ENCODE measurements at places on chromosomes 2 and 18.

- DNase-seq = peak; percentile 26
Measured at GRCh38 chr2:3493615-3494007, 25.7 kb downstream of the ADI1 start.

- DNase-seq = no peak
Measured at GRCh38 chr2:54403512-54404238, 52.5 kb upstream of the SPTBN1 start.

- no peak for DNase-seq
Measured at GRCh38 chr2:207987025-207987716, 38.2 kb downstream of the PLEKHM3 start.

GRCh38 chr2:128726911-128727310, 408.2 kb upstream of the HS6ST1 start:
- DNase-seq = no peak

GRCh38 chr2:64213532-64214275, 69.5 kb upstream of the PELI1 start:
- no peak for DNase-seq

DNA sequence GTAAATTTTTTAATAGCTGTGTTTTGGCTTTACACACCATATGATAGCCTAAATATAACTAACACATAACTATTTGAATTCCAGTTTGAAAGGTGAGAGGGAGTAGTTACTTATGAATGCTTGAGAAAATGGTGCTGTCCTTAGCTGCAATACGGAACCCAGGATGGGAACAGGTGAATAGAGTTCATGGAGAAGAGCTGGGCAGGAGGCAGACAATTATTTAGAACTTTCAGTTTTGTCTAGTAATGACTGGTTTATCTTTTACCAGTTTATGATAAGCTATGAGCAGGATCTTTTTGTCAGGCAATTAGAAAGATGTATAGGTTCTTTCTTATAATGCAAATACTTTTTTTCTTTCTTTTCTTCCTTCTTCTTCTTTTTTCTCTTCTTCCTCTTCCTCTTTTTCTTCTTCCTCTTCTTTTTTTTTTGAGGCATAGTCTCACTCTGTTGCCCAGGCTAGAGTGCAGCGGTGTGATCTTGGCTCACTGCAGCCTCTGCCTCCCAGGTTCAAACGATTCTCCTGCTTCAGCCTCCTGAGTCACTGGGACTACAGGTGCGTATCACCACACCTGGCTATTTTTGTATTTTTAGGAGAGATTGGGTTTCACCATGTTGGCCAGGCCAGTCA, 25.9 kb downstream of the UBR3 start:
- no peak for DNase-seq

DNA sequence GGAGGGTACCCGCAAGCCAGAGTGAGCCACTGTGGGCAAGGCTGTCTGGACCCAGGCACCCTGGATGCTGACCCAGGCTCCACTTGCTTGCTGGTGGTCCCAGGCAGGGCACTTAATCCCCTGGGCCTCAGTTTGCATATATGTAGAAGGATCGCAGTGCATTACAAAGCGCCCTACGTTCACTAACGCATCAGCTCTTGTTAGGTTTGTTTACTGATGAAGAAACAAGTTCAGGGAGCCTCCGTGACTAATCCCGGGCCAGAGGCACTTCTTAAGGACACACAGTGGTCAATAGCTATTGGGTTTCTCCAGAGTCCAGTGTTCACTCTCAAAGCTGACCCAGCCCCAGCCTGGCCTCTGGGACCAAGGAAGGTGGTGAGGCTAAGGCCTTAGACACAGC, 70.2 kb downstream of the LBH start:
- DNase-seq = no peak

DNA sequence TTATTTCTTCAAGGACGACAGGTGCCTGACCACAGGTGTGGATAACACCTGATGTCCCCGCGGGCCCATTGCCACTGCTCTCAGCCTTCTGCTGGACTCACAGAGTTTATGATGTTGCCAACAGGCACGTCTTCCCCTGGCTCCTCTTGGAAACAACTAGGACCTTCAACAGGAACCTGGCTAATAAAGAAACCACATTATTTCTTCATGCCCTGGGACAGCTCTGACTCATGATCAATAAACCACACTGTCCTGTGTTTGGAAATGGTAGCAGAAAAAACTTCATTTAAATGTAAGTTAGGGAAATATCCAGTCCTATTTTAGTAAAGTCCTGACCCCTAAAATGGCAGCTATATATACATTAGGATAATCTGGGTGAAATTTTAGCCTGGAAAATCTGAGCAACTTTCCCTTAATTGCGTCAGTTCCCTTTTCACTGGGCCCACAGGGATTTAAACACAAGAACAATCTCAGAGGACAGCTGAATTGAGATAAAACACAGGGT, 158.9 kb downstream of the VAPA start:
- no peak for DNase-seq

DNA sequence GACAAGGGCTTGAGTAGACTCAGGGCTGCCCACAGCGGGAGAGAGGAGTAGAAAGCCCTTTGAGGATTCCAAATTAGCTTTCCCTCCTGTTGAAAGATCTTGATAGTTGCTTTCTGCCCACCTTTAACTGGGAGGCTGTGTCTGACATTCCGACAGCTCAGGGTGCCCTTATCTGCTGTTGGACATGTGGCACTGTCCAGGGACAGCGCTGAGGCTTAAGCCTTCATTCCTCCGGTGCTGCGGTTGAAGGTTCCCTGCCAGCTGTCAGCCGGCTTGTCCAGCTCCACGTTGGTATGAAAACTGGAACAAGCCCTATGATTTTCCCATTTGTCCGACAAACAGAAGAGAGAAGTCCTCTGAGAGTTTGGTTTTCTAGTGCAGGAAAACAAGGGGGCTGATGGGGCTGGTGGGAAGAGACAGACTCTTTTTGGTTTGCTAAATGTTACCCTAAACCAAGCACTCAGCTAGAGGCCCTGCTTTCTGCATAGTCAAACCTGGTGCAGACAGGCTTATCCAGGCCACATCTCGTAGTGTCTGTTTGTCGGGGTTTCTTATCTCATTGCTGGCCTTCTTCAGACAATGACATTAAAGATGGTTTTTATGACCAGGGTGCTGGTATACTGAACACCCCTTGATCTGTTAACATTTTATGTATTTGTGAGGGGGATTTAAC, 24.5 kb downstream of the GREB1 start:
- DNase-seq = no peak

GRCh38 chr2:2913601-2914120, 464.0 kb downstream of the EIPR1 start:
- DNase-seq = no peak

GRCh38 chr2:68537809-68538208, 70.4 kb downstream of the APLF start:
- no peak for DNase-seq

DNA sequence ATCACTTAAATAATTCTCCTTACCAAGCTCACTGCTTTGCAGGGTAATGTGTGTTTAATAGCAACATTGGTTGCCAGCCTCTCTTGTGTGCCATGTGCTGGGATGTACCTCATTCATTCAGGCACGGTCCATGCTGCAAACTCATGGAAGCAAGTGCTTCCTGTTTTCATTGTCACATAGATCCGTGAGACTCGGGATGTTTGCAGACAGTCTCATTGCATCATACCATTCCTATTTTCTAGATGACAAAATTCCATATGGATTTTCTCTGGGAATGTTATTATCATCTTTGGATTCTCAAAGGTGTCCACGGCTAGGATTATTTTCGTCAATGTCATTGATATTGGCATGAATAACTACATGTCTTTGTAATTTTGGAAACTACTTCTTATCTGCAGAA, 60.0 kb upstream of the HDAC4 start:
- DNase-seq = no peak

DNA sequence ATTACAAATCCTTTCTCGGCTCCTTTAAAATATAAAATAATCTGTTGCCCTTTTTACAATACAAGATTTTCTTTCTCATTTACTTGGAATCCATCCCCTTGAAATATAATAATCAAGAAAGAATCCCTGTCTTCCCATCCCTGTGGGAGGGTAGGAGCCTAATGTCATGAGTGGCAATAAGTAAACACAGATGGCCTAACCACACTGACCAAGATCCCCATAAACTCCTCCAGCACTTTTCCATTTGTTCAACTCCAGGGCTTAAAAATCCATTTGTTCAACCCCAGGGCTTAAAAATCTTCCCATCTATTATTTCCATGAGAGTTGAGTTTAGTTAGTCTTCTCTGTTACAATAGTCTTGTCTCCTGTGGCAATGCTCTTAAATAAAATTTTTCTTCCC, 297.6 kb downstream of the CDH7 start:
- DNase-seq = no peak

GRCh38 chr2:44953499-44953883, 12.0 kb downstream of the SIX3 start:
- no peak for DNase-seq

GRCh38 chr18:45267622-45268021, 347.7 kb upstream of the SLC14A2 start:
- no peak for DNase-seq

GRCh38 chr2:69567157-69567908, 76.2 kb downstream of the AAK1 start:
- peak; percentile 37 for DNase-seq

DNA sequence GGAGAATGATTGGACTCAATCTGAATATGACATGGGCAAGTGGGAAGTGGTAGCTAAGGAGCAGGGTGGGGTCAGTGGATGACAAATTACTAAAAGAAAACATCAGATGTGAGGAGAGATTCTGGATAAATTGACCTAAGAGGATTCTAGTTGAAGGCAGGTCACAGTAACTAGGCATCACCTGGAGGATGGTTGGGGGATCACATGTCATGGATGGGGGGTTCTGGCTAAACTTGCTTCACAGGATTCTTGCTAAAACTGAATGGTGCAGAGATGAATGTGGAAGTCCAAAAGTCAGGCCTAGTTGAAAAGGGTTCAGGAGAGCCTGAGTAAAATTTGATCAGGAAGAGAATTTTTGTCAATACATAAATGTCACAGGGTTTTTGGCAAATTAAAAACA, 18.3 kb downstream of the CLHC1 start:
- DNase-seq = no peak

- peak; percentile 33 for DNase-seq
Measured at GRCh38 chr2:86396291-86396785, 44.8 kb upstream of the KDM3A start.

DNA sequence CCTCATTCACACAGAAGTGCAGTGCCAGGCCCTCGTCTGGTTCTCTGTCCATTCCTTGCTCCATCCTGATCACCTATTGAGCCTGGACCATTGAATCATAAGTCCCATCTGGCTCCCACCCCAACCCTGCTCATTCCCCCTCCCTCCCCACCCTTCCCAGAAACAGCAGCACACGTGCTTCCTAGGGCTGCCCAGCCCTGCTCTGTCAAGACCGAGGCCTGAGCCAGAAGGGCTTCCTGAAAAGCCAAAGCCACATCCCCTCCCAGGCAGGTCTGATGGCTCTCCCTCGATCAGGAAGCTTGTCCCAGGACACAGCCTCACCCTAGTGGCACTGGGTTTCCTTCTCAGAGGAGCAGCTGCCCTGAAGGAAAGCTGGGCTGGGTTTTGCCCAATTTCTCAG, 79.8 kb upstream of the FZD7 start:
- DNase-seq = no peak

DNA sequence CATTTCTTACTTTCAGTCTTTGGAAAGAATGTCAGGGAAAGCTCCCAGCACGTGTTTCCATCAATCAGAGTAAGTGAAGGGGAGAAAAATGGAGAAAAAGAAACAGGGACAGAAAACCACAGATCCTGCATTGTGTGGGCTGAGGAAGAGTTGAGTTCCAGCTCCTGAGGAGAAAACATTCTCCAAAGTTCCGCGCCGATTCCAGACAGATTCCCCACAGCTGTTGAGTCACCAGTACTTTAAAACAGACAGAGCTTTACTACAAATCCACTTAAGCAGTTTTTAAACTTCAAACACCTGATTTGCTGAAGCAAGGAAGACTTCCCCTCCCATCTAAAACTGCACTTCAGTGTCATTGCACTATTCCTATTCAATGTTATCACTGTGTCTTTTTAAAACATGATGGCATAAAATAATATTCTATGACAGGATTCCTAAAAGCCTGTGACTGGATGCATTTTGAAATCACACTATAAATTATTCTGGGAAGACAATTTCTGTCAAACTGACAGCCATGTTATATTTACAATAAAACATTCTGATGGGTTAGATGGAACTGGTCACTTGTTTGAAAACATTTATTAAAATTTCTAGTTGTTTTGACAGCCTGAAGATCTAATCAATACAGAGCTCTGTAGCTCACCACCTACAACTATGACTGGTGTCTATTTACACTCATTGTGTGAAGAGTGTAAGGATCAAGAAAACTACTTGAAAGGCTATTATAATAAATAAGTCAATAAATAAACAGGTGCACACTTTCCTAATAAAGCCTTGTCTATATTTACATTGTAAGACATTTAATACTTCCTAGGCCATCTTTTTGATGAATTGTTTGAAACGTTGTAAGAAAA, 40.9 kb downstream of the TCF4 start:
- peak; percentile 1 for DNase-seq

- DNase-seq = no peak
Measured at GRCh38 chr2:84393829-84394228, 65.3 kb downstream of the SUCLG1 start.

DNA sequence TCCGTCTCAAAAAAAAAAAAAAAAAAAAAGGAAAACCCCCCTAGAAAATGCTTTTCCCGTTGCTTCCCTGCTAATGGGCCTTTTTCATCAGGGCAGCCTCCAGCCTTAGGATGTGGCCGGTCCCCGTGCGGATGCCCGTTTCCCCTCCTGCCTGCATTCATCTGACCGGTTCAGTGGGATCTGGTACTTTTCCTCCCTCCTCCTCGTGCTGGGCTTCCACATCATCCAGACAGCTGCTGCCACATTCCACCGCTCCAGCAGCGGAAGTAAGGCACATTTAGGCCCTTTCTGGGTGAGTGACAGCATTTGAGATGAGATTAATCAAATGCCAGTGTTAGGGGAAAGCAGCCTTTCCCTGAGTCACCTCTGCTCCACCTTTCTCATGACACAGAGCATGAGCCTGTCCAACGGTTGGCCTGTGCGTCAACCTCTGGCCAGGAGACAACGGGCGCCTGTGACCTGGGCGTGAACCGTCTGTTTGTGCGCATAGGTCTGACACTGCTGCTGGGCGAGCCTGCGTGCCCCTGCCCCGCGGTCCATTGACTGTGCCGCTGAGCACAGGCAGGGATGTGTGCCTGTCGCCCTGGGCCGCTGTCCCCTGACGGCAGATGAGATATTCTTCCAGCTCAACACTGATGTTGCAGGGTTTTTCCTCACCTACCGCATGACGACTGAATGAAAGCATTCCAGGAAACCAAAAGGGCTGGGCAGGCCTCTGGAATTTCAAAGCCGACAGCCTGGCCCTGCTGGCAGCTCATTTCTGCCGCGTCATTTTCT, 174.0 kb downstream of the TGIF1 start:
- DNase-seq = peak; percentile 76

- no peak for DNase-seq
Measured at GRCh38 chr2:145569108-145569507, 1049.2 kb upstream of the ZEB2 start.

GRCh38 chr2:221068123-221068522, 504.0 kb downstream of the EPHA4 start:
- no peak for DNase-seq
